ENCODE measurements at places on chromosomes 4 and X.

DNA sequence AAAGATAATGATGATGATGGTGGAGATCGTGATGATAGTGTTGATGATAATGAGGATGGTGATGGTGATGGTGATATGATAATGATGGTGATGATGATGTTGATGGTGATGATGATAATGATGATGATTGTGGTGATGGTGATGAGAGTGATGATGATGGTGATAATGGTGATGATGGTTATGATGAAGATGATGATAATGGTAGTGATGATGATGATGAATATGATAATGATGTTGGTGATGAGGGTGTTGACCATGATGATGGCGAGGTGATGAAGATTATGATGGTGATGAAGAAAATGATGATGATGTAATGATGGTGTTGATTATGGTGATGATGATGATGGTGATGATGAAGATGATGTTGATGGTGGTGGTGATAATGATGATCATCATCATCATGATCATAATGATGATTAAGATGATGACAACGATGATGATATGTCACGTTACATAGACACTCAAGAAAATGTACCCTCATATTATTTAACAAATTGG lies 1106.4 kb downstream of the NLGN4X start:
- DNase-seq, result no peak

DNA sequence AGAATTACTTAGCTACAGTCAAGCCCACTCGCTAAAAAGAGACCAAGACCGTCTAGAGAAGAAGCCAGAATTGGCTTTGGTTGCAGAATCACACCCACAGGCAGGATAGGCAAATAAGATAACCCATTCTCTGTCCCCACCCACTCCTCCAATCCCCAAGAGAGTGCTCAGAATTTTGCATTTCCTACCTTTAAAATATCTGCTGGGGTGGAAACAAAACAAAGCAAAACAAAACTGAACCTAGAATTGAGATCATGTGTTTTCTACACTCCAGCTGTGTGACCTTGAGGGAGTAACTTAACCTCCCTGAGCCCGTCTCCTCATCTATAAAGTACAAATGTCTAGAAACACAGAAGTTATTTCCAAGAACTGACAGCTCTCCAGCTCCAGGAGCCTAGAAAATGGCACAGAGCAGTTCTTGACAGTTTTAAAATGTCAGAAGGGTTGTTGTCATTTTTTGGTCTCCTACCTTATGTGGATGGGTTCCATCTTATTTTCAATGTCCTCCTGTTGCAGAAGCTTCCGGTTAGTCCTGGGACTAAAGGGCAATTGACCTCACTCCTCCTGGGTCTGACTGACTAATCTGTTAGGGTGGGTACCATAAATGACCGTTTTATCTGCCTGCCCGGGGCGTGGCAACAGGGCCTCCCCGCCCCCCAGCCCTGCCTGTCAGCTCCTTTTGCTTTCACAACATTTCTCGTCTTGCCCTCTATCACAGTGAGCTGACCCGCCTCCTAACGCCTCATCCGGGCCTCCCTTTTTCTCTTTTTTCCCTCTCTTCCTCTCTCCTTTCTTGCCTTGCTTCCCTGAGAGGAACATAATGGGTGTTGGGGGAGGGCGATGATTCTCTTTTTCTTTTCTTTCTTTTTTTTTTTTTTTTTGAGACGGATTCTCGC lies 114.0 kb downstream of the RBM47 start:
- no peak for DNase-seq

- no peak for DNase-seq
Measured at GRCh38 chrX:50705042-50705441, 109.0 kb downstream of the SHROOM4 start.

DNA sequence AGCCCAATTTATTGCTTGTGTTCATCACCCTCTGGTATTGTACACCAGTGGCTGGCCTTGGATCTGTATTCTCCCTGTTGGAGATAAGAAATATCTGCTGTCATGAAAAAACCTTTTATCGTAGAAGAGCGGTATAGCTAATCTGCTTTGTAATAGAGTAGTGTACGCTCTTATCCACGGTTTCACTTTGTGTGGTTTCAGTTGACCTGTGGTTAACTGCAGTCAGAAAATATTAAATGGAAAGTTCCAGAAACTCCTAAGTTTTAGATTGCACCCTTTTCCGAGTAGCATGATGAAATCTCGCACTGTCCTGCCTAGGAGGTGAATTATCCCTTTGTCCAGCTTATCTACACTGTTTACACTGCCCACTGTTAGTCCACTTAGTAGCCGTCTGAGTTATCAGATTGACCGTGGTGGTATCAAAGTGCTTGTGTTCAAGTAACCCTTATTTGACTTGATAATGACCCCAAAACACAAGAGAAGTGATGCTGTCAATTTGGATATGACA lies 42.4 kb downstream of the KDM6A start:
- DNase-seq, result no peak

DNA sequence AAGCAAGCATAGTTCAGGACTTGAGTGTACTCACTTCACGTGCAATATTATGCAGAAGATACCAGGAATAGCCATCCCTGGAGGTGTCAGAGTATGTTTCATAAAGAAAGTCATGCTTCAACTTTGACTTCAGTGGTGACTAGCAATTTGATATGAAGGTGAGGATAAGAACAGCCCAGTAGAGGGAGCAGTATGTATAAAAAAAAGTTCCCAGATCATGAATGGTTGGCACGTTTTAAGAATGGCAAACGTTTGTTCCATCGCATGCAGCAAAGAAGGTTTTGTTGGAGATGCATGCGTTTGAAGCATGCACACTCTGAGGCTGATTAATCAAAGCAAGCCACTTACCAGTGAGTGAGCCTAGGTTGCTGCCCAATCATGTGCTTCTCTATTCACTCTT lies 33.5 kb upstream of the SLITRK4 start:
- DNase-seq, result no peak

DNA sequence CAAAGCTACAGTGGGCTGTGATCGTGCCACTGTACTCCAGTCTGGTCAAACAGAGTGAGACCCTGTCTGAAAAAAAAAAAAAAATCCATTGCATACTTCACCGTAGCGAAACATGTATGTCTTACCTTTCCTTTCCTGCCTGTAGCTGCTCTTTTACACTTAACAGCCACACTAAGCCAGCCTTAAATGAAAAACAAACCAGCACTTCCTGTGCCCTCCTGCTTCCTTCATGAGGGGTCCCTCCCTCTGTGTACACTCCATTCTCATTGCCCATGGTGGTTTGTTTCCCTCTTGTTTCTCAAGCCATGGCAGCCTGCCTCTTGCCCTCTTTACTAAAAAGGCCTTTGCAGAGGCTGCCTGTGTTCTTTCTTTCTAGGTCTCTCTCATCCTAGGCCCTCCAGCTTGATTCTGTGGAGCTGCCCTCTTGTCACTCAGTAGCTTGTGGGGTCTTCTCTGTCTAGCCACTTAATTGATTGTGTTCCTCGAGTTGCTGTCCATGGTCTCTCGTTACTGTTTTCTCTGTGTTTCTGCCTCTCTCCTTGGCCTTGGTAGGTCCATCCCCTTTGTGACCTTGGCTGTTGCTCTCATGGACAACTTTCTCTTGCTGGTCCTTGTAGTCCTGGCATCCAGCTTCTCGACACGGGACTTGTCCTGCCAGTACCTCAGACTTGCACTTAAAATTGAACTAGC lies 52.1 kb upstream of the MSANTD1 start:
- DNase-seq, result no peak

DNA sequence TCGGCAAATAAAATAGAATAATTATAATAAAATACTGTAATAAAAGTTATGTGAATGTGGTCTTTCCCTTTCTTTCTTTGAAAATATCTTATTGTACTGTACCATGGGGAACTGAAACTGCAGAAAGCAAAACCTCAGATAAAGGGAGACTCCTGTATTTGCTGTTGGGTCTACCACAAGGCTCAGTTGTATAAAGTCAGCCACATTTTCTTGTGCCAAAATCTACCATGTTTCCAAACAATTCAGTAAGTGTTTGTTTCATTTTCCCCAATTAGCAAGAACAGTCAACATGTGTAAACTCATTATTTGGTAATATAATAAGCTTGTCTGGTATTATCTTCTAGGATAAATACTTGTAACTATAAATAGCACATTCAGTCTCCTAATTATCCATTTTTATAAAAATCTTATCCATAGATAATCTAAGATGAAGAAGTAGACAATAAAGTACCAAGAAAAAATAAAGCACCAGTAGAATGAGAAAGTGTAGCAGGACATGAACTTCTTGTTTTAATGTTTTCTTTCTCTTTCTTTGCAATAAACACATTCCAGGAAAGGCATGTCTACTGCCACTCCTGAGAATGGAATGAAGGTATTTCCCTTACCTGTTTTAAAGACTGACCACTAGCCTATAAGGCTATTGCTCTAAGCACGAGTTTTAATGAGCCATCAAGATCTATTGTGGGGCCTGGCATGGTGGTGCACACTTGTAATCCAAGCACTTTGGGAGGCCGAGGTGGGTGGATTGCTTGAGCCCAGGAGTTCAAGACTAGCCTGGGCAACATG lies 15.0 kb upstream of the OTUD4 start:
- no peak for DNase-seq

- DNase-seq, result no peak
Measured at GRCh38 chr4:110231869-110232268, 33.5 kb upstream of the ELOVL6 start.

DNA sequence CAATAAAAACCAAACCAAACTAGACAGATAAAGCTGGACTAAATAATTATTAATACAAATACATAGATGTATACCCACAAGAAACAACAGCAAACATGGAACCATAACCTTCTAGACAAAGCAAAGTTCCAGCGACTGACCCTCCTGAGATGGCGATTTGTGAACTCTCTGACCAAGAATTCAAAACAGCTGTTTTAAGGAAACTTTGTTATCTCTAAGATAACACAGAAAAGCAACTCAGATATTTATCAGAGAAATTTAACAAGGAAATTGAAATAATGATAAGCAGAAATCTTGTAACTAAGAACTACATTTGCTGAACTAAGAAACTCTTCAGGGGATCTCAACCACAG lies 23.4 kb upstream of the MTHFD2L start:
- no peak for DNase-seq

- no peak for DNase-seq
Measured at GRCh38 chr4:169249214-169249973, 21.4 kb downstream of the SH3RF1 start.

DNA sequence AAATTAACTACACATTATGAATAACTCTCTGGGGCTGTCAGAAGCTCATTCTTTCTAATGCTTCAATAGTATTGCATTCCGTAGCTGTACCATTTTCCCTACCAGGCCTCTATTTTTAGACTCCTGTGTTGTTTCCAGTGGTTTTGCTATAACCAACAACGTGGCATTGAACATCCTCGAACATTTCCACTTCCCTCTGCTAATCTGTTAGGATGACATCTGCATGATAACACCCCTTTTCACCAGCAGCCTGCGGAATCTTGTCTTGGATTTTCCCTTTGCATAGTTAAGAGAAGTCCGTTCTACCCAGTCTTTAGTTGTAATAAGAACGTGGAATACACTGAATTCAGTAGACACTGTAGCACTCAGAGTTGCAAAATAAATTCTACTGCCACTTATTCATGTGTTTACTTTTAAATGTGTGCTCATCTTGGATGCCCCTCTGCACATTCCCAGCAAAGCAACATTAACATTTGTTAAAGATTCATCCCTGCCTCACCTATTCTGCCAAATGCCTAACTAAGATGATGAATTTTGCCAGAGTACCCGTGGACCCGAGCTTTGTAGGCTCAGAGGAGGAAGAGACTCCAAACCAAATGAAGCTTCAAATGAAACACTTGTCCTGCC lies 55.6 kb downstream of the SEL1L3 start:
- DNase-seq, result no peak

- no peak for DNase-seq
Measured at GRCh38 chrX:13760426-13760825, 25.9 kb downstream of the OFD1 start.

DNA sequence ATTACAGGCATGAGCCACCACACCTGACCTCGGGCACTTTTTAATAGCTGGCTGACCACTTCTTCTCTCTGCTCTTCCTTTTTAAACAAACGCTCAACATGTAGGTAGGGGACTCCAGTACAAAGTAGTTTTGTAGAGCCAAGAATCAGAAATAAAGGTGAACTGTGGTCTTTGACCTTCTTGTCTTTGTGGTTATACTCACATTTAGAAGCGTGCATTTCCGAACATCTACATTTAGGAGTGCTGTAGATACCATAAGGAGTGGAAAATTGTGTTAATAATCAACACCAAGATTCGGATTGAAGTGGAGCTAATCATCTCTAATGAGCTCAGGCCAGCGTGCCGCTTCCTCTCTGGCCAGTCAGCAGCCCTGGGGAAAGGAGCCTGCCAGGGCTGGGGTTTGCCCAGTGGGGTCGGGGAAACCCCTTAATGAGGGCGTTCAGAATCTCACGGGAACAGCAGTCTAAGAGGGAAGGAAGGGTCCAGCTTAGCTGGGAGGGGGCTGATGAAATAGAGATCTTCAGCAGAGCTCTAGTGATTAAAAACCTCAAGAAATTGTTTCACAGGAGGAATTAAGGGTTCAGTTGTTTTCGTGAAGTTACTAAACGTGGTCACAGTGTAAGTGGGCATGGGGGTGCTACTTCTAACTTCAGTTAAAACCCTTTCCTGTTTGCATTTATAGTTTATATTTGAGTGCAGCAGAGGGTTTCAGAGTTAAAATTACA lies 81.2 kb downstream of the GAB1 start:
- DNase-seq, result no peak

- no peak for DNase-seq
Measured at GRCh38 chr4:184805462-184806228, 20.1 kb downstream of the ACSL1 start.

DNA sequence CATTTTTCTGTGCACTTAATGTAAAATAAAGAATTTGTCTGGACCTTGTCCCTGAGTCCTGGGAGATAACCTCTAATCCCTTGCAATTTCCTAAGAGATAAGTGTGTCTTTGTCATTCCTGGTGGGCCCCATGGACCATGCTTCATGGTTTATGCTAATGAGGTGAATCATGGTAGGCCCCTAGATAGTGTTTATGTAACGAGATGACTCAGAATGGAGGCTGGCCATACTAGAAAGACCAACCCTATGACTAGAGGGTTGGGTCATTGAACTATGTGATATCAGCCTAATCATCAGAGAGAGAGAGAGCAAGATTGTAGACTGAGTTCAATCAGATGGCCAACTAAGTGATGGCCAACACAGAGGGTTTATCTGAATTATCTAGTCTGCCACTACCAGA lies 64.2 kb upstream of the NHSL2 start:
- DNase-seq, result no peak

GRCh38 chr4:41693629-41694028 lies 54.9 kb downstream of the PHOX2B start:
- no peak for DNase-seq

DNA sequence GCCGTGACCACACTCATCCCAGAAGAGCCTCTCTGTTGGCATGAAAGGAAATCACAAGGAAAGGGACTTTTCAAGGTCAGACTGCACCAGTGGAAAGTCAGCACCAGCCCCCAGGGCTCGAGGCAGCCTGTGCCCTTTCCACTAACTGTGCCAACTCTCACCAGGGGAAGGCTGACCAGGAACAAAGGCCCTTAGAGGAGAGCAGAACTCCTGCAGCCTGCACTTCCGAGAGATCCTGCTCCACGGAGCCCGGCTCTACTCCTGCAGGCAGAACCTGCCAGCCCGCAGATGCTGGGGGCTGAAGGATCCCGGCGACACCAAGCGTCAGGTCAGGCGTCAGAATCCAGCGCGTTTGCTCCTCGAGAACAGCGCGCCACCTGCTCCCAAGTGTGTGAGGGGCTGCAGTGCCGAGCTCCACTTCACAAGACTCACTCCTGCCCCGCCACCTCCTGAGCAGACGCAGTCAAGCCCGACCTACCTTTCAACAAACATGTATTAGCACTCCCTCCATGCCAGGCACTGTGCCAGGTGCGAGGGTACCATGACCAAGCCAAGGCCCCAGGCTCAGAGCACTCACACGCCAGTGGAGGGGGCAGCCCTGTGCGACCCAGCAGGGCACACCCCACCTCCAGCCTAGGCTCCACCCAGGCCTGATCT lies 13.6 kb upstream of the HELT start:
- DNase-seq, result peak; percentile 65

All from ecto neural progenitor cell (in vitro differentiated cells).